NCI-H446 (cell line): ENCODE measurements at places on chromosomes 5 and 9.

- DNase-seq = no peak
Measured at GRCh38 chr5:136730426-136730825, 365.1 kb upstream of the TRPC7 start.

DNA sequence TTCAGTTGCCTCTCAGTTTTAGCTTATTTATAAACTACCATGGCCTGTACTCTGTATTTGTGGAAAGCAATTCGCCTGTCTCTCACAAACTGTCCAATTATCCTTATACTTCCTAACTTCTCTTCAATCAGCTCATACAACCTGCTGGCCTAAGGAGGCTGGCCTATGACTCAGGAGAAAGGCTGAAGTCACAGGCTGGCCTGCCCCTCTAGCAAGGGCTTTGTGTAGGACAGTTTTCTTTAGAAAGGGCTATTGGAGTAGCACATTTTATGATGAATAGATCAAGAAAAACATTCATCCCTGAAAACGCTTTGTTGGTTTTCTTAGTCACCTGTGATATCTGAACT is 988.7 kb upstream of the ARRDC3 start:
- no peak for DNase-seq

GRCh38 chr5:6407558-6408259 is 29.4 kb upstream of the MED10 start:
- DNase-seq = no peak

- DNase-seq = no peak
Measured at GRCh38 chr9:27853529-27853928, 280.2 kb upstream of the C9orf72 start.

DNA sequence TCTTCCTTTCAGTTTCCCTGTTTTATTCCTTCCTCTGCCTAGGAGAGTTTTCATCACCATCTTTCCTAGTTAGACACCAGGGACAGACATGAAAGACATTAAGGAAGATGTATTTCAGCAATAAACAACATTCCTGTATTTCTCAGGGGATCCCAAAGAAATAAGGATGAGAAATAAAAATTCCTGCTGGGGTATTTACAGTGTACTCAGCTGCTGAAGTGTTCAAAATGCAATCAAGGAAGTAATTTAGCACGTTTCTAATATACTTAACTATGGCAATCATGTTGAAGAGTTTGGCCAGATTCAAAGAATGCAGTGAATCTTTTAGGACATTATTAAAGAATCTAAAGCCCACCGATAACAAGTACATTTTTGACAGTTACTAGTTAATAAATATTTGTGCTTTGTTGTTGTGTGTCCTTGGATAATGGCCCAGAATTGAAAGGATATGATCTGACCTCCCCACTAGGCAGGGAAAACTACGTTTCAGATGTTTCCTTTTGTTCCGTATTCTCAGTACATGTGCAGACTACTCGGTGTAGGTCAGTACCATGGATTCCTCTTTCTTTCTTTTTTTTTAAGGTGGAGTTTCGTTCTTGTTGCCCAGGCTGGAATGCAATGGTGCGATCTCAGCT is 46.8 kb downstream of the INIP start:
- DNase-seq = no peak

DNA sequence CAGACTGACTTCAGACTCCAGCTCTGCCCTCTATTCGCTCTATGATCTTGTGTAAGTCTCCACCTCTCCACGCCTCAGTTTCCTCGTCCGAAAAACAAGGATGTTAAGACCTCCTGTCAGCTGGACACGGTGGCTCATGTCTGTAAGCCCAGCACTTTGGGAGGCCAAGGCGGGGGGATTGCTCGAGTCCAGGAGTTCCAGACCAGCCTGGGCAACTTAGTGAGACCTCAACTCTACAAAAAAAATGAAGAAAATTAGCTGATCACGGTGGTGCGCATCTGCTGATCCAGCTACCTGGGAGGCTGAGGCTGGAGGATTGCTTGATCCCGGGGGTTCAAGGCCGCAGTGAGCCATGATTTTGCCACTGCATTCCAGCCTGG is 36.6 kb upstream of the GABRP start:
- no peak for DNase-seq

- DNase-seq = no peak
Measured at GRCh38 chr5:132915681-132916080, 42.2 kb downstream of the LEAP2 start.

GRCh38 chr5:138702166-138703077 is 50.8 kb upstream of the CTNNA1 start:
- no peak for DNase-seq
